ENCODE measurements at places on chromosomes 1 and 21. TPM values are rescaled to one million over a fixed set of nuclear protein-coding genes. Genes with fewer than 3 reads are reported as not detected.

OR10J1 gene
- total RNA-seq: not detected

TNFRSF1B gene
- total RNA-seq: 31.9 TPM

MRPL24 gene
- 79.0 TPM for total RNA-seq

BARHL2 gene
- total RNA-seq: not detected

TCP10L gene
- not detected for total RNA-seq

DMAP1 gene
- total RNA-seq: 48.4 TPM

GPATCH2 gene
- 9.0 TPM for total RNA-seq

ACKR1 gene
- not detected for total RNA-seq

PTGFR gene
- 0.35 TPM for total RNA-seq

SH2D2A gene
- 0.44 TPM for total RNA-seq

ZNF648 gene
- total RNA-seq: not detected

EPHA2 gene
- total RNA-seq: 197 TPM

LRRC53 gene
- not detected for total RNA-seq

RHBG gene
- total RNA-seq: not detected

MGST3 gene
- 227 TPM for total RNA-seq

CRP gene
- not detected for total RNA-seq

LIPI gene
- total RNA-seq: not detected

CLCN6 gene
- 14.1 TPM for total RNA-seq

SERPINC1 gene
- total RNA-seq: 0.18 TPM

Measured in glomerular endothelial cell (primary cell).